ENCODE measurements at places on chromosomes 3 and 15. TPM values are rescaled to one million over a fixed set of nuclear protein-coding genes. Genes with fewer than 3 reads are reported as not detected.

GP9 gene
- polyA plus RNA-seq = 1.4 TPM

- no peak for DNase-seq
These were observed 76.0 kb upstream of the GSK3B start for GRCh38 chr3:120170223-120170622.

CMTM8 gene
- 10.9 TPM for polyA plus RNA-seq

ANKRD63 gene
- polyA plus RNA-seq = 0.17 TPM

KCNAB1 gene
- 3.3 TPM for polyA plus RNA-seq

GRCh38 chr3:24773798-24774197 lies 279.1 kb upstream of the THRB start:
- peak; percentile 57 for DNase-seq

PPP2R3A gene
- 19.7 TPM for polyA plus RNA-seq

GRCh38 chr15:82802497-82802896 lies 3.4 kb downstream of the FSD2 start:
- DNase-seq = no peak

LRRIQ4 gene
- polyA plus RNA-seq = 0.13 TPM

DNA sequence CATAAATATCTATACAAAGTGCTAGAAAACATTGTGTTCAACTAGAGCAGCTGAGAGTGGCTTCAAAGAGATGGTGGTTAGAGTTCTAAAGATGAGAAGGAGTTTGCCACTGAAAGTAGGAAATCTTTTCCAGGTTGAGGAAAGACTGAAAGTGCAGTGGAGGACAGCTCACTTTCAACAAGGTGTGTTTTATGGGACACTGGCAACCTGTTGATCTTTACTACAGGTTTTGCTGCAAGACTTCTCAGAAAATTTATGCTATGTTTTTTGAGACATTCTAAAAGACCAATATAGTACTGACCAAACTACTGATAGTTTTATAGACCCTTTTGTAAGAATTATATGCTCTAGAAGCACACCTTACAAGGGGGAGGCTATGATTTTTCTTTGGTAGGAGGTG lies 3.8 kb downstream of the CHRNA7 start:
- DNase-seq = no peak

SPESP1 gene
- polyA plus RNA-seq = 5.3 TPM

DNA sequence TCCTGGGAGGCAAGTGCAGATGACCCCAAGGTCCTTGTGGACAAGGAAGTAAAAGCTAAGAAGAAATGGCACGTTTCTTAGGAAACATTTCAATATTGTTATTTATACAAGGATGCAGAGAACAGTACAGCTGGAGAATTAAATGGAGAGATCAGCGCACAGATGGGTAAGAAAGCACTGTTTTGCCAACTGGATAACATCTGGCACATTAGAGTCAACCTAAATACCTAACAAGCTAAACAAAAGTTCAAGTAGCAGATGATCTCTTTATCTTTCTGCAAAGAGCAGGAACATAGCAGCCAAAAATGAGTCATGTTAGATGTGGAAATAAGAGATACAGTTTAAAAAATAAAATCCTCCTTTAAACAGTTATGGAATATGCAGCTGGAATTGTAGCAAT lies 15.7 kb upstream of the DPPA4 start:
- no peak for DNase-seq

- DNase-seq = no peak
These were observed 98.6 kb upstream of the ABHD17C start for GRCh38 chr15:80596521-80596976.

GRCh38 chr3:152382312-152383135 lies 113.8 kb downstream of the MBNL1 start:
- no peak for DNase-seq

KLF15 gene
- polyA plus RNA-seq = 11.9 TPM

NOX5 gene
- 1.3 TPM for polyA plus RNA-seq

GRCh38 chr3:188197388-188197847 lies 43.5 kb downstream of the LPP start:
- DNase-seq = no peak

- DNase-seq = no peak
These were observed 250.2 kb downstream of the VGLL3 start for GRCh38 chr3:86740751-86741150.

GPR62 gene
- polyA plus RNA-seq = 0.83 TPM

DNA sequence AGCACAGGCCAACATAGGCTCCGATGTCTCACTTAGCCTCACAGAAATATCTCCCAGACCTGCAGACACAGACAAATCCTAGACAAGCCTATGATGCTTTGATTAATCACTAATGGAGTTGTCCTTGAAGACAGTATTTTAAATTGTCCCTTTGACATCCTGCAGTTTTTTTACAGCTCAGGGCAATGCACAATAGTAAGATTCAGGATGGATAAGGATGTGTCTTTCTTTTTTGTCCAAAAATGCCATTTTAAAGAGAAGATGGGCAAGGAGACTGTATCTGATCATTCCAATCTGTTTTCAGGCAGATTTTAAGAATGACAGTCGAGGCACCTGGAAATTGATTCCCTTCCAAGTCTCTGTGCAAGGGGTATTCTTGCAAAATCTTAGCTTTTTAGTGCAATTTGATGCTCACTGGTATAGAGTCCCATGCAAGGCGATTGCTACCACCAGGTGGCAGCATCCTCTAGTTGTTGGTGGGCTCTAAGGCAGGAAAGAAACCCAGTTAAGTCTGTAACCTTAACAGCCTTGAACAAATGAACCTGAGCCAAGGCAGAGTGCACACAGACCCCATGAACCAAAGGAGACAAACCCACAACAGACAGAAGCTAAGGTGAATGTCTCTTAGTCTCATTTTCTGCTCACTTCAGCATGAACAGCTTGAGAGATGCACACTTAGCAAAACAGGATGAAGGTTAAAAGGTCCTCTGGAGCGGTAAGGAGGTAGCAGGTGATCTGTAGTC lies 51.2 kb upstream of the MINAR1 start:
- DNase-seq = peak; percentile 61

CAMK2N2 gene
- 0.17 TPM for polyA plus RNA-seq

- no peak for DNase-seq
These were observed 1.5 kb downstream of the TPRA1 start for GRCh38 chr3:127588806-127589577.

STARD9 gene
- polyA plus RNA-seq = 8.9 TPM

SPATA12 gene
- polyA plus RNA-seq = 0.12 TPM

GRCh38 chr15:89168316-89168833 lies 53.0 kb downstream of the RLBP1 start:
- DNase-seq = no peak

GRCh38 chr15:65333148-65333820 lies 28.8 kb downstream of the RNU5B-1 start:
- no peak for DNase-seq

DNA sequence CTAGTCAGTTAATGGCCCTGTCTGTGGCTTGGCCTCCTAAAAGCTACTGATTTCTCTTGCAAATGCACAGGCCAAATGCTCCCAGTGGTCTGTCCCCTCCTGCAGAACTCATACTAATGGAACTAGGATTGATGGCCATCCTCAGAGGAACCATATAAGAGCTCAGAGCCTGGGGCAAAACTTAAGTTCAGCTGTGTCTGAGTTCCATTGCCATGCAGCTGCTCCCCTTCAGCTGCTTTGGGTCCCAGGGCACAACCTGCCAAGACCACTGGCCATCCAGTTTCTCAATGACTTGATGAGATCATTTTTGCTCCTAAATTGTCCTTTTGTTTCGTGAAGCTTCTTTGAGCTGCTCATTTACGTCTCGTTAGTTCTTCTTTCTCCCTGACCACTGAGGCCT lies 529.5 kb upstream of the TBL1XR1 start:
- no peak for DNase-seq

GRCh38 chr15:26771168-26771567 lies 1.7 kb downstream of the GABRB3 start:
- DNase-seq = no peak

TRIM42 gene
- not detected for polyA plus RNA-seq

- DNase-seq = peak; percentile 27
These were observed 115.7 kb upstream of the TSPAN3 start for GRCh38 chr15:77186594-77187011.

GRCh38 chr15:81882504-81882903 lies 163.3 kb downstream of the MEX3B start:
- no peak for DNase-seq
